ENCODE measurements at places on chromosomes 6 and 20.

- DNase-seq: no peak
These were observed 159.3 kb downstream of the CDKAL1 start for GRCh38 chr6:20693466-20694063.

GRCh38 chr6:169866668-169867521 lies 115.5 kb downstream of the ERMARD start:
- no peak for DNase-seq

GRCh38 chr6:167416676-167417430 lies 92.0 kb downstream of the TTLL2 start:
- no peak for DNase-seq

GRCh38 chr6:14271789-14272736 lies 154.5 kb downstream of the CD83 start:
- DNase-seq: no peak

- no peak for DNase-seq
These were observed 270.3 kb downstream of the TBC1D7 start for GRCh38 chr6:13058051-13058450.

DNA sequence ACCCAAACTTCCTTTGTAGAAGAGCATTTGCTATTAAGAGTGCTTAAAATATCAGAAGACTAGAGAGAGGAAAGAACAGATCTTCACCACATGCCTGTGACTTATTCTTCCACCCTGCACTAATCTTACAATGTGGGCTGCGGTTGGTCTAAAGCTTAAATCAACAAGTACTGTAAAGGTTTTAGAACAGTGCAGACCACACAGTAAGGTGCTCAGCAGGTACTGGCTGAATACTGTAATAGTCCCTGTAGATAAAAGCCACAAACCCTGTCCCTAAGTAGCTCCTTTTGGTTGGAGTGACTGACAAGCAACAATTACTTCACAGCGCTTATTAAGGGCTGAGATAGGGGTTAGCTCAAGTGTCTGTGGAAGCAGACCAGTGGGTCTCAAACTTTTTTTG lies 972 bp upstream of the PHF3 start:
- no peak for DNase-seq

- no peak for DNase-seq
These were observed 3.5 kb downstream of the RNASET2 start for GRCh38 chr6:166952567-166953486.

DNA sequence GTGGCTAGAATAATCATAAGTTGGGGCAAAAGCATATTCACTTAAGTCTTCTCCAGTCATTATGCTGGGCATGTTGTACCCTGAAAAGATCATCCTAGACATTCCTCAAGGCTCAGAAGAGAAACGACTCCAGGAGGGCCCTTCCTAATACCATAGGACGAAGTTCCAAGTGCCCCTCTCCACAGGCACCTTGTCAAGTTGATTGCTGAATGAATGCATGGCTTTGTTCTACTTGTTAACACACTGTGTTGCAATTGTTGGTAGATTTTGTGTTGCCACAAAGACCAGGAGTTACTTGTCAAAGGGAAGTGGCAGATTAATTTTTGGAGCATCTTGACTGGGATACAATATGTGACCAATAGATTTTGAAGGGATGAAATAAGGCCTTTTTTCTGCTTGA lies 194.3 kb upstream of the SMLR1 start:
- no peak for DNase-seq

DNA sequence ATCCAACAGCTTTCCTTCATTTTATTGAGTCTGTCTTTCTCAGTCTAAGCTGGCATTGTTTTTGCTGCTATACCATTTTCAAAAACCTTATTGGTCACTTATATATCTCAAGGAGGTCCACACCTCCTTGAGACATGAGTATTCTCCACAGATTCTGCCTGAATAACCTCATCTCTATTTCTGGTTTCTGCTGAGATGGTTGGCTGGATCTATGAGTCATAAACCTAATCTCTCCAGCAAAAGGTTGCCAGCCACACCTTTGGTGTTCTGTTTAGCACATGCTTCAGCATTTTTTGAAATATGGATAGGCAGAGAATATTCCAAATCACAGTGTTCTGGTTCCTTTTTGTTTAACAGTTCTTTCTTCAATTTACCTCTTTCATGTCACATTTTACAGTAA lies 40.8 kb upstream of the TMEM244 start:
- DNase-seq: no peak

- DNase-seq: no peak
These were observed 230.7 kb upstream of the QKI start for GRCh38 chr6:163183806-163184205.
